Retina (tissue), 1 donor: ENCODE measurements at places on chromosomes 1 and 21.

DNA sequence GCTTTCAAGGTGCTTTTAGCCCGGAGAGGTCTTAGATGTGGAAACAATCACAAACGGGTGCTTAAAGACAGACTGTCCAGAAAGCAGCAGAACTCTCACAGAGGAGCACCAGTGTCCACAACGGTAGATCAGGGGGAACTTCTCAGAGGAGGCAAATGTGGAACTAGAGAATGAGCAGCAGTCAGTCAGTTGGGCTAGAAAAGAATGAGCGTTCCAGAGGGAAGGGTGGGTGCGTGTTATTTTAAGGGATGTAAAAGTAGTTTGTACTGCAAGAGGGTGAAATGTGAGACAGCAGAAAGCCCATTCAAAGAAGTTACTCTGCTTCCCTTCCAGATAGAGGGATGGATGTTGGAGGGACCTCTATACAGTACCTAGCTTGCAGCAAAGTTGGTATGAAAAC, 30.9 kb downstream of the RGS5 start:
- no peak for DNase-seq

GRCh38 chr21:37087188-37087587, 14.1 kb downstream of the TTC3 start:
- DNase-seq, result no peak

DNA sequence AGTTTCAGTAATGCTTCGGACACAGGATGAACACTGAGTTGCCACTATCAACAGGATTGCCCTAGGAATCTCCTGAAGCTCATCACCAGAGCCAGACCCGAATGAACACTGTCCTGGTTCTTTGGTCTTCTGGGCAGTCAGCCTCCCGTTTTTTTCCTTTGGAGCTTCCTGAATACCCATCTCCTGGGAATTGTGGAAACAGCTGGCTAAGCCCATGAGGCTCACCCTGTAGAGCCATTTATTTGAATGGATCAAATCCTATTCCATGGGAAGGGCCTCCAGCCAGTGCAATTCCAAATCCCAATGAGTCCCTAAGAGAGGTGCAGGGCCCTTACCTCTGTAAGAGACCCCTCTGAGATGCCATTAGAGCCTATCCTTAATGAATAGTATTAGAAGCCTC, 5.9 kb downstream of the RCSD1 start:
- no peak for DNase-seq

DNA sequence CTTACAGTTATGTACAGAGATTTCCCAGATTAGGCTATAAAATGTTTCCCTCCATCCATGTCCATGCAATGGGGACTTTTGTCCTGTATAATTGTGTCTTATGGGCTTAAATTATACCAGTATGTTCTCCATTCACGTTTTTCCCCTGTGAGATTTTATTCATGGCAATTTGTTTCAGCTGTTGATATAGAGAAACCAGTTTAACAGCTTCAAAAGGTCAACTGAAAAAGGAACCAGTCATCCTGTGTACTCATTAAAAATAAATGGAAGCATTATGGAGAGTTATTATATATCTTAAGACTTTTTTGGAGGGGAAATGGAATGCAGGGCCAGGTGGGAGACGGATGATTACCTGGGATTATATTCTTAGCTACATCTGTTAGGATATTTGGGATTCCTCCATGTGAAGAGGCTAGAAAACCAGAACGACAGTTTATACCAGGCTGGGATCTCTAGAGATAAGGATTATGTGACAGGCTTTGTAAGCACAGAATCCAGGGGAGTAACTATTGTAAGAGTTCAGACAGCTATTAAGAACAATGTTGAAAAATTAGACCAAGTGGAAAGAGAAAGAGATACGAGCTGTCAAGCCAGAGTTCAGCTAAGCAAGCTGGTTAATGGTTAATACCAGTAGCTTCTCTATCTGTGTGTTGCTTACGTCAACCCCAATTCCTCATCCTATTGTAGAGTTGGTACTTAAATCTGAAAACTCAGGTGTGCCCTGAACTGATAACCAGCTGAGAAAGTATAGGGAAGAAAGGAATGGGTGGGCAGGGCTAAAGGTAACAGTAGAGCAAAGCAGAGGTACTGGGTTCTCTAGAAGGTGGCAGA, 12.4 kb upstream of the ZNF697 start:
- DNase-seq, result no peak

GRCh38 chr1:225318706-225319575, 108.9 kb downstream of the LBR start:
- DNase-seq, result peak; percentile 18

GRCh38 chr1:151811181-151811580, 6.0 kb upstream of the LINGO4 start:
- DNase-seq, result no peak

GRCh38 chr1:32934535-32934934, 30.1 kb downstream of the RNF19B start:
- DNase-seq, result no peak

DNA sequence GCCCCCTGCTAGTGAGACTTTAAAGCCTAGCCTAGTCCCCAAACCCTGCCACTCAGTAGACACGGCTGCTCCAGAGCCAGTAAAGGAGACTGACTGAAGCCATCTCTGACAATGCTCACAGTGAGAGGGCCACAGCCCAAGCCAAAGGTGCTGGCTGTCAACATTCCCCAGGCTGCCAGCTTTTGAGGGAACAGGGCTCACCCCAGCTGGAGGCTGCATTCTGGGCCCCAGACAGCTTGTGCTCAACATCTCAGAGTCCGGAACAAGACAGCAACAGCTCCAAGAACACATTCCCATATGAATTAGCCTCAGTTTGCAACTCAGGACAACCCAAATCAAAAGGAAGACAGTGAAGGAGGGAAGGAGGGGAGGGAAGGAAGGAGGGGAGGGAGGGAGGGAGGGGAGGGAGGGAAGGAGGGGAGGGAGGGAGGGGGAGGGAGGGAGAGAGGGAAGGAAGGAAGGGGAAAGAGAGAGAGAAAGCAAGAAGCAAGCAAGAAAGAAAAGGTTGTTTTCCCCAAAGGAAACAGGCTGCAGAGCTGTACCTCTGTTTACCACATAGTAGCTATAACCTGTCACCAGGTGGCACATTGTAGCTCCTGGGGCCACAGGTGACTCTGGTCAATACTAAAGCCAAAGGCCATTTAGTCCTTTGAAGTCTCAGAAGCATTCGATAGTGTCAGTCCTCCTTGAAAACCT, 5.4 kb downstream of the ARTN start:
- DNase-seq, result no peak

GRCh38 chr21:36385233-36386030, at the start of gene CHAF1B:
TSS of gene CHAF1B (plus strand) at chr21:36385392. CDS start at chr21:36386137, 745 bp downstream.
- DNase-seq, result peak; percentile 88

DNA sequence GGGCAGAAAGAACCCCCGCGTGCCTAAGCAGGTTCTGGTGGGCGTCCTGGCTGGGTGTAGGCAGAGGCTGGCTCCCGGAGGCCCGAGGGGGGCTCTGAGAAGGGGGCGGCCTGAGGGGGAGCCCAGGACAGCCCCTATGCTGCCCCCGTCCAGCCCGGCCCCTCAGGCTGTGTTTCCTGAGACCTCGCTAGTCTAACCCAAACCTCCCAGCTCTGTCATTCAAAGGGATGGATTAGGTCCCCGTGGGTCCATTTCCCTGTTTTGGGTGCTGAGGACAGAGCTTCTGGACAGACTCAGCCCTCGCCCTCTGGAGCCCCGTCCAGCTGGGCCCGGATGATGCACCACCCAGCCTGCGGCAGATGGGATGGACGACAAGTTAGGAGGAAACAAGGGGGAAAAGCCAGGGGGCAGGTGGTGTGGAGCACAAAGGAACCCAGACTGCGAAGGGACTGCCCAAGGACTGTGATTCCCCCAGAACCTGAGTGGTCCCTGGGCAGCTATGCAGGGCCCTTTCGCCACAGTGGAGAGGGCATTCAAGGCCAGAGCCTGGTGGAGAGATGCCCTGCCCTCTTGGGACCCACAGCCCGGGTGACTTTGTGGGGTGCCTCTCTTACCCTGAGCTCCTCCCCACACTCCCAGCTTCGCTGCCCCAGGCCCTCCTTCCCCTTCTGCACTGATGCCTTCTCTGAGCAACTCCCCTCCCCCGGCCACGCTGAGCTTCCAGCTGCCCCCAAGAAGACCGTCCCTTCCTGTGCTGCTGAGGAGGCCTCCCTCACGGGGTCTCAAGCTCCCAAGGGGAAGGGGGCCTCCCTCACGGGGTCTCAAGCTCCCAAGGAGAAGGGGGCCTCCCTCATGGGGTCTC, 2.8 kb downstream of the HES4 start:
- DNase-seq, result no peak

DNA sequence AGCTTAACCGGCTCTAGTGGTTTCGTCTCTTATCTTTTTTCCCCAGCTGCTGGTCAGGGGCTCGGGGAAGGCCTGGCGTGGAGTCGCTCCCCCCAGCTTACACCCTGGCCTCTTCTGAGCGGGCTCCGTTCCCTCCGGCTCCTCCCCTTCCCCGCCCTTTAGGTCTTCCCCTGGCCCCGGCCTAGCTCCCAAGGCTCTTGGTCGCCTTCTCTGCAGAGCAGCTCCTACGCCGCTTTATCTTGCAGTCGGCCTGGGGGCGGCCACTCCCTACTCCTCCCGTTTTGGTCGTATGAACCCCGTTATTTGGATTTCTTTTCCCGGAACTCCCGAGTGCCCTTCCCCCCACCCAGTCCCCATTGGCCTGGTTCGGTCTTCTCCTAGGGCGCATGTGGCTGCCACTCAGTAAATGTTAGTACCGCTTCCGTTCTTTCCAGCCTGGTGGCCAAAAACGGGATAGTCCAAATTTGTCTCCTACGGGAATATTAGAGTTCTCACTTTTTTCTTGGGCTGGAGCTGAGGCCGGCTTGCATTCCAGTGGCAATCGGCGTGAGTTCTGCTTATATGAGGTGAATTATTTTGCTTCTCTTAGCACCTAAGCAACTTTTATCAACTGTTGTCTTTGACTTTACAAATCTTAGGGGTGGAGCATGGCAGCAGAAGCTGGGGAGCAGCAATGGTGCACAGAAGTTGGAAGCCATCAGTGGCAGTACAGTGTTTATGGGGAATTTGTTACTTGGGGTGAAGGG, 467 bp downstream of the THRAP3 start:
- DNase-seq, result no peak

DNA sequence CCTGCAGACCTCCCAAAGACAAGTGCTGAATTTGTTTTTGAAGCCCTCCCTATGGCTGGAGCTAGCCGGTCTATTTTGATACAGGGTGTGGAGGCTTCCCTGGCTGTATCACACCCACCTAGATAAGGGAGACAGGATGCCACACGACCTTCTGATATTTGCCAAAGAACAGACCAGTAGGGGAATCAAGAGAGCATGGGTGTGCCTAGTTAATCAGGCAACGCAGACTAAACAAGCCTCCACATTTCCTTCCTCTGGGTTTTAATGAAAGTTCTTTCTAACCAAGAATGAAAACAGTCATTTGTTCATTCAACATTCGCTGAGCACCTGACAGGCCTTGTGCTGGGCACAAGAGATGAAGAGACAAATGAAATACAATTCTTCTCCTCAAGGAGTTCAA, 446.8 kb downstream of the PLPP3 start:
- no peak for DNase-seq
